Left renal pelvis (tissue), 4 donors: ENCODE measurements at places on chromosomes 3 and 15. TPM values are rescaled to one million over a fixed set of nuclear protein-coding genes. Genes with fewer than 3 reads are reported as not detected.

DNA sequence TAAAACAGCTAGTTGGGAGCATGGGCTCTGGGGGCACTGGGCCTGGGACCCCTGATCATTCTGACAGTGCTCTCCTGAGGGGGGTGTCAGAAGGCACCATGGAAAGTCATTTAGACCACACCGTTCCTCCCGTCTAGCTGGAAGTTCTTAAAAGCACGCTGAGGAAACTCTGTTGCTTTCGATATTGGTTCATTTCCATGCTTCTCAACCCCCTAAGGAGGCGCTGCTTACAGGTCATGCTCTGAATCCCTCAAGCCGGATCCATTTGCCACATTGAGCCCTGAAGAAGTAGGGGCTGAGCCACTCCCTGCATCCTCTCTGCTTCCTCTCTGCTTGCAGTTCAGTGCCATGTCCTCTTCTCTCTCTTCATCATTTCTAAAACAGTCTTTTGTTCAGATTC, 187.2 kb downstream of the CACNA2D3 start:
- no peak for DNase-seq

AP3B2 gene
- 2.0 TPM for polyA plus RNA-seq

DNA sequence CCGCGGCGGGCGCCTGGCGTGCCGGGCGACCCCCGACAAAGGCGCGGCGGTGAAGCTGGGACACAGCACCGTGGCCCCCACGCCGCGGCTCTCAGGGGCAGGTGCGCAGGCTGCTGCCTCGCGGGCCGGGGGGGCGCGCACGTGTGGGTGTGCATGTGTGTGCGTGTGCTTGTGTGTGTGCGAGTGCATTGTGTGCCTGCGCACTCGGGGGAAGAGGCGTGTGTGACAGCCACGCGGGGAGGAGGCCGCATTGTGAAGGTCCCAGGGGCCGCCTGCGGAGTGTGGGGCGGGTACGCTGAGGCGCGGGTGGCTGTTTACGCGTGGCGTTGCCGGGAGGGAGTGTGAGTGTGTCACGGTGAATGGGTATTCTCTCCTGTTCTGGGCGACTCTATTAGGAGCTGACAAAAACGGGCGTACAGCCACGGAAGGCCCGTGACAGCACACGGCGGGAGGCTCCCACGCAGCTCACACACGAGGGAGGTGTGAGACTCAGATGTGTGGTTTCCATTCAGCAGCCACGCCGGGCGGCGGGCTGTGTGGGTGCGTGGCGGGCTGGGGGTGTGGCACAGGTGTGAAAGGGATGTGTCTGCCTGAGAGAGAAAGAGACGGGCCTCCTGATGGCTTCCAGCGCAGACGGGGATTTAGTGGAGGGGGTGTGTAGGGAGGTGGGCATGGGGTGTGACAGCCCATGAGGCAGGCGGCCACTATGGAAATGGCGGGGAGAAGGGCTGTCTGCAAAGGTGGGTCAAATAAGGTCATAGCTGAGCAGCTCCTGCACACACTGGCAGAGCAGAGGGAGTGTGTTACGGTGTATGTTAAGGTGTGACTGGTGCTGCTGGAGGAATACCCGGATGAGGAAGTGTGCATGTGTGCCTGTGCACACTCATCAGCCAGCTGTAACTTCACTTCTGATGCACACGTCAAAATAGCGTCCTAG, 750 bp downstream of the PODXL2 start:
- DNase-seq: no peak

- no peak for DNase-seq
These were observed 960 bp upstream of the KLF13 start for GRCh38 chr15:31325595-31326155.

MYH15 gene
- 0.49 TPM for polyA plus RNA-seq

NLGN1 gene
- 2.5 TPM for polyA plus RNA-seq

DNA sequence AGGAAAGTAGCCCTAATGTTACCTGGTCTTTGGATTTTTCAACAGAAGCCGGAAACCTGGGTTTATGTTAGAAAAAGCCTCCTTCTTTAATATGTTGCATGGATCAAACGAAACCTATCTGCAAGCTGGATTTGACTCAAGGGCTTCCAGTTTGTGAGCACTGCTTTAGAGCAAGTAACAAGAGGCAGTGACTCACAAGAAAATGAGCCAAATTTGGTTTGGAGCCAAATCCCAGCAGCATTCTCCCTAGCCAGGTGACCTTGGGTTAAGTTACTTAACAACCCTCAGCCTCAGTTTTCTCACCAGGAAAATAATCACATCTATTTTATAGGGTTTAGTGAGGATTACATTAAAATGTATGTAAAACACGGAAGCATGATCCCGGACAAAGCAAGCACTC, 215.2 kb upstream of the PRICKLE2 start:
- DNase-seq: no peak

SCN5A gene
- 0.96 TPM for polyA plus RNA-seq

CCDC13 gene
- 1.9 TPM for polyA plus RNA-seq

CELF6 gene
- 4.6 TPM for polyA plus RNA-seq

SH3GL3 gene
- polyA plus RNA-seq: 9.5 TPM

XRN1 gene
- polyA plus RNA-seq: 25.4 TPM

- no peak for DNase-seq
These were observed 452 bp downstream of the TMEM158 start for GRCh38 chr3:45225465-45226205.

GRCh38 chr3:141681390-141681780, 56.7 kb upstream of the RNF7 start:
- no peak for DNase-seq

GRAMD1C gene
- 17.4 TPM for polyA plus RNA-seq

DNA sequence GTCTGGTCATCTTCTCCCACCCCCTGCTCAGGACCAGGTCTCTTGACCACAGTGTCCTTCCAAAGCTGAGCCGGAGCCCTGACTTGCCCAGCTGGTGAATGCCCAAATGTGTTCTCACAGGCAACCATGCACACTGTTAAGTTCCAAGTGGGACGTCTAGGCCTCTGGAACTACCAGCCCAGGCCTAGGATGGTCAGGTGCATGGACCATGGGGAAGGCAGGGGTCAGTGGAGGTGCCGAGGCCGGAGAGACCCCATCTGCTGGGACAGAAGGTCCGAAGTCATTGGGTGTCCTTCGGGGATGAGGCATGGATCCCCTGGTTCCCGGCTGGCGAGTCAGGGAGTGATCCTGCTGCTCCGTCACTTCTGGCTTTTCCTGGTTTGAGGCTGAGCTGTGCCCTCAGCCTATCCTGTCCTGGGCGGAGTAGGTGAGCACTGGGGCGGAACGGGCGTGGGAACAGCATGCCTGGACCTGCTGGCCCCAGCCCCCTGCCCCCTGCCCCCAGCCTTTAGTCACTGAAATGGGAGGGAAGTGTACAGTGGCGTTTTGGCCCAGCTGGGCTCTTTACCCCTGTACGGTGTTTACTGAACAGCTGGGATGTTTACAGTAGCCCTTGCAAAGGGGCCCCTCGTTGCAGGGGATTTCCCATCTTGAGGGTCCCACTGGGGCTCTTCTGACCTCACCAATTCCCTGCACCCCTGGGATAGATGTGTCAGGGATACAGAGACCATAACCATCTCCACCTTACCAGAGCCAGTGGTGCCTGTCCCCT, 12.1 kb downstream of the SEMA3F start:
- DNase-seq: no peak

SNTN gene
- not detected for polyA plus RNA-seq

DNA sequence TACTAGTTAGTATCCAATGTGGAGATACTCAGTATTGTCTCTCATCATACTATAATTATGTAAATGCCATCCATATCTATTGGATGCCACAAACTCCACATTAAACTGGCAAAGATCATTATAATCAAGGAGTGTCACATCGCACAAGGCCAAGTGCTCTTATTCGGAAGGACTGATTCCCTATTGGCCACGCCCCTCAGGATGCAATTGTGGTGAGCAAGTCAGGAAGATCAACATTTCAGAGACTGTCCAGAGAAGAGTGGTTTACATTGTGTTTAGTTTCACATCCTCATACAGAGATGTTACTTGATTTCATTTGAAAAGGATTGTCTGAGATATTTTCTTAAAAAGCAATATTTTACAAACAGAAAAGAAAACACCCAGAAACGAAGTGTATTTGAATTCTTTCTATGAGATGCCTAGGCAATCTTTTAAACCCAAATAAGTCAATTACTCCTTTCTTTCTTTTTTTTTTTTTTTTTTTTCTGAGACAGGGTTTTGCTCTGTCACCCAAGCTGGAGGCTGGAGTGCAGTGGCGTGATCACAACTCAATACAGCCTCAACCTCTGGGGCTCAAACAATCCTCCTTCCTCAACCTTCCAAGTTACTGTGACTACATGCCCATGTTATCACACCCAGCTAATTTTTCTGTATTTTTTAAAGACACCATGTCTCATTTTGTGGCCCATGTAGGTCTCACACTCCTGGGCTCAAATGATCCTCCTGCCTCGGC, 369.1 kb downstream of the RBMS3 start:
- DNase-seq: no peak

DNA sequence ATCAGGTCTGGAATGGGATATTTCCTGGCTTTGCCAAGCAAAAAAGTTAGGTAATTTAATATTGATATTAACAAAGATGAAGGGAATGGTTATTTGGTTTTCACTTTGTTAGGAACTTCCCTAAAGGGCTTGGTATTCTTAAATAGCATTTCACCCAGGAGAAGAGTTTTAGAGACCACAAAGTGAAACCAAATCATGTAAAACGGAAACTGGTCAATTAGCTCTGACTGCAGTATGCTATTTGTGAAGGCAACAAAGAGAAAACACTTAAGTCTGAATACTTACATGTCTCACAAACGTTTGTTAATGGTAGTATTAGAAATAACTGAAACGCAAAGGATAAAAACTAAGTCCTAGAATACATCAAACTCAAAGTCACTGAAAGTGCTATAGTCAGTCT, 32.4 kb upstream of the SETMAR start:
- DNase-seq: no peak

GRCh38 chr3:168065569-168065968, 30.2 kb downstream of the GOLIM4 start:
- no peak for DNase-seq

- no peak for DNase-seq
These were observed 30.0 kb downstream of the RNF111 start for GRCh38 chr15:59017449-59017848.

DNA sequence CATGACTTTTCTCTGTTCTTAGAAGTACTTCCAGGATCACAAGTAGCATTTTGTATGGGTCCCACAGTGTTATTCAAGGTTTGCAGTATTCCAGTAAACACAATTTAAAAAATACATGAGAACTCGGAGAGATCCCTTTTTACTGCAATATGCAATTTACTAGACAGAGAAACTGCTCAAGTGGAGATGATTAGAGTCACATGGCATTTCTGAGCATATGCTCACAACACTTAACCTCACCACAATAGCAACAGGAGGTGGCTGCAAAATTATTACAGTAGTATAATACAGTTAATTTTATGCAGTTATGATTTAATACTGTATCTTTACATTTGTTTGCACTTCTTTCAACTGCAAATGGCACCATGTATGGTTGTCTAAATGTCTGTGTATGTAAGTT, 87.5 kb downstream of the PIK3CB start:
- no peak for DNase-seq

- DNase-seq: no peak
These were observed 52.2 kb upstream of the RBSN start for GRCh38 chr3:15151166-15151565.

CA12 gene
- 123 TPM for polyA plus RNA-seq
